ENCODE measurements at places on chromosomes 16 and 17. TPM values are rescaled to one million over a fixed set of nuclear protein-coding genes. Genes with fewer than 3 reads are reported as not detected.
A peak's percentile ranks its signal among the peaks of the same experiment; 100 is the strongest.

Gene TBX21
- not detected for total RNA-seq

Gene ALDOC
- total RNA-seq: 7.2 TPM

GRCh38 chr16:17386229-17386628 lies 84.5 kb downstream of the XYLT1 start:
- peaks cover under 1% of the 10 kb centered on the region for H3K4me1 ChIP-seq
- H3K27ac ChIP-seq: no peak overlapping the region
- DNase-seq: no peak
- H3K27me3 ChIP-seq: peaks cover 7% of the 10 kb centered on the region
- no peaks in the 10 kb centered on the region for H3K36me3 ChIP-seq

GRCh38 chr17:31425282-31426040 lies 34.0 kb downstream of the RAB11FIP4 start:
- H3K36me3 ChIP-seq: no peaks in the 10 kb centered on the region
- no peaks in the 10 kb centered on the region for H3K4me1 ChIP-seq
- no peaks in the 10 kb centered on the region for H3K27me3 ChIP-seq
- peak; percentile 13 for DNase-seq
- H3K4me3 ChIP-seq: no peak overlapping the region

Gene PERCC1
- not detected for total RNA-seq

GRCh38 chr16:53876811-53877210 lies 172.9 kb downstream of the FTO start:
- DNase-seq: no peak
- no peaks in the 10 kb centered on the region for H3K27me3 ChIP-seq
- H3K27ac ChIP-seq: no peak overlapping the region
- H3K4me3 ChIP-seq: no peak overlapping the region
- no peaks in the 10 kb centered on the region for H3K36me3 ChIP-seq
- H3K4me1 ChIP-seq: no peaks in the 10 kb centered on the region

DNA sequence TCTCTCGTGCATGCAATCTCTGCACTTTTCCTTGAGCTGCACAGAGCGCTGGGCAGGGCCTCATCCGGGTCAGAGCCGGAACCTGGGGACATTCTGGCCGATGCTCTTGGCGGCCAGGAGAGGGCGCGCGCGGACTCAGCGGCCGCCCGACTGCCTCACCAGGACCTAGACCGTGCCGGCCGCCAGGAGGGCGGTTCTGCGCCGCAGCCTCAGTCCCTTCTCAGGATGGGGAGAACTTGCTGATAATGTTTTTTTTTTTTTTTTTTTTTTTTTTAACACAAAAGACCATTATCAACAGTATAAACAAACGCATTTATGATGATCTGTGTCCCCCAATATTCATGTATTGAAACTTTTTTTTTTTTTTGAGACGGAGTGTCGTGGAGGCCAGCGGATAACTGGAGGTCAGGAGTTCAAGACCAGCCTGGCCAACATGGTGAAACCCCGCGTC lies 8.1 kb upstream of the FLYWCH2 start:
- H3K27me3 ChIP-seq: no peaks in the 10 kb centered on the region
- no peak overlapping the region for H3K27ac ChIP-seq
- no peaks in the 10 kb centered on the region for H3K4me1 ChIP-seq
- no peak overlapping the region for H3K4me3 ChIP-seq
- H3K36me3 ChIP-seq: no peaks in the 10 kb centered on the region

Gene ITGA2B
- 0.48 TPM for total RNA-seq

DNA sequence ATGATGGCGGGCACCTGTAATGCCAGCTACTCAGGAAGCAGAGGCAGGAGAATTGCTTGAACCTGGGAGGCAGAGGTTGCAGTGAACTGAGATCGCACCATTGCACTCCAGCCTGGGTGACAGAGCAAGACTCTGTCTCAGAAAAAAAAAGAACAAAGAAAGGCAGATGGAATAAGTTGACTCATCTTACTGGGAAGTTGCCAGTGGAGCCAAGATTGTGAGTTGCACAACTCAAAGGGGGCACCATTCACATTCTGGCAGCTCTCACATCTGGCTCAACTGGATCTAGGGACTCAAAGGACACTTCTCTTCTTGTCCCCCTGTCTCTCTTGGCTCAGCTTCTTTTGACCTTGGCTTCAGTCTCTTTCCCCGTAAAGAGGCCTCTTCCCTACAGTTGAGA lies 53.7 kb upstream of the ETV4 start:
- no peaks in the 10 kb centered on the region for H3K4me1 ChIP-seq
- H3K4me3 ChIP-seq: no peak overlapping the region
- DNase-seq: peak; percentile 12
- H3K27me3 ChIP-seq: no peaks in the 10 kb centered on the region
- H3K27ac ChIP-seq: no peak overlapping the region

DNA sequence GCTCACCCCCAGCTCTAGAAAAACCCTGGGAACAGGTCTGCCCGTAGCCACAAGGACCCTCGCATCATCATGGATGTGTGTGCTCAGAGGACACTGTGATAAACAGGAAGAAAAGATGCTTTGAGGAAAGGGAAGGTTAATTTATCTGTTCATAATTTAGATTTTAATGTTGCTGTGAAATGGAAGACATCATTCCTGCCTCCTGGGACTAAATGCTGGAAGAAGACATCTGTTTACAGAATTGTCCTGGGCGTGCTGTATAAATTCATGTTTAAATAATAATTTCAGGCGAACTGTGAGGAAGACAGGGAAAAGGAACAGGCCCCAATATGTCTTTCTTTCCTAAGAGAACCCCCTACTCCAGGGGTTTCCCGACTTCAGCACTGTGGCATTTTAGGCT lies 112.6 kb downstream of the SHISA6 start:
- no peaks in the 10 kb centered on the region for H3K4me1 ChIP-seq
- H3K36me3 ChIP-seq: no peaks in the 10 kb centered on the region
- no peak overlapping the region for H3K4me3 ChIP-seq
- H3K27me3 ChIP-seq: no peaks in the 10 kb centered on the region
- no peak for DNase-seq
- H3K27ac ChIP-seq: no peak overlapping the region

Gene SLC5A10
- not detected for total RNA-seq

Gene TRIM25
- 98.4 TPM for total RNA-seq

- H3K36me3 ChIP-seq: no peaks in the 10 kb centered on the region
- no peak for DNase-seq
- no peak overlapping the region for H3K27ac ChIP-seq
- H3K27me3 ChIP-seq: peaks cover 10% of the 10 kb centered on the region
- no peaks in the 10 kb centered on the region for H3K4me1 ChIP-seq
- no peak overlapping the region for H3K4me3 ChIP-seq
Observed at GRCh38 chr17:32318071-32318470, 23.9 kb downstream of the C17orf75 start.

Gene NDUFB10
- 124 TPM for total RNA-seq

- no peak for DNase-seq
- no peaks in the 10 kb centered on the region for H3K36me3 ChIP-seq
- no peaks in the 10 kb centered on the region for H3K27me3 ChIP-seq
- H3K27ac ChIP-seq: no peak overlapping the region
Observed at GRCh38 chr16:79271583-79271982, 329.0 kb downstream of the MAF start.

Gene NATD1
- total RNA-seq: 7.2 TPM

Gene KRTAP9-8
- total RNA-seq: not detected

DNA sequence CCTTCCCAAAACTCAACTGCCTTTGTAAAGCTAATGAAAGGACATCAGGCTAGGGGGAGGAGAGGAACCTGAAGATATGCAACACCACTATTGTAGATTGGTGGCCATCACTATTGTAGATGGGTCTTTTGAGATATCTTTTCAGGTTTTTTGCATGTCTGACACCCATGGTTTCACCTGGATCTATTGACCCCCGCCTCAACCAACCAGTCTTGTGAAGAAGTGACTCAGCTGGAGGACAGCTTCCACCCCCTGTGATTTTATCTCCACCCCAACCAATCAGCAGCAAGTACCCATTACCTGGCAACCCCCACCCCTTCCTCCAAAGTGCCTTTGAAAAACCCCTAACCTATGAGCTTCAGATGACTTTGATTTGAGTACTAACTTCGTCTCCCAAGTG lies 382.6 kb upstream of the GOT2 start:
- no peaks in the 10 kb centered on the region for H3K4me1 ChIP-seq
- no peak overlapping the region for H3K4me3 ChIP-seq
- H3K27ac ChIP-seq: no peak overlapping the region
- no peaks in the 10 kb centered on the region for H3K36me3 ChIP-seq

DNA sequence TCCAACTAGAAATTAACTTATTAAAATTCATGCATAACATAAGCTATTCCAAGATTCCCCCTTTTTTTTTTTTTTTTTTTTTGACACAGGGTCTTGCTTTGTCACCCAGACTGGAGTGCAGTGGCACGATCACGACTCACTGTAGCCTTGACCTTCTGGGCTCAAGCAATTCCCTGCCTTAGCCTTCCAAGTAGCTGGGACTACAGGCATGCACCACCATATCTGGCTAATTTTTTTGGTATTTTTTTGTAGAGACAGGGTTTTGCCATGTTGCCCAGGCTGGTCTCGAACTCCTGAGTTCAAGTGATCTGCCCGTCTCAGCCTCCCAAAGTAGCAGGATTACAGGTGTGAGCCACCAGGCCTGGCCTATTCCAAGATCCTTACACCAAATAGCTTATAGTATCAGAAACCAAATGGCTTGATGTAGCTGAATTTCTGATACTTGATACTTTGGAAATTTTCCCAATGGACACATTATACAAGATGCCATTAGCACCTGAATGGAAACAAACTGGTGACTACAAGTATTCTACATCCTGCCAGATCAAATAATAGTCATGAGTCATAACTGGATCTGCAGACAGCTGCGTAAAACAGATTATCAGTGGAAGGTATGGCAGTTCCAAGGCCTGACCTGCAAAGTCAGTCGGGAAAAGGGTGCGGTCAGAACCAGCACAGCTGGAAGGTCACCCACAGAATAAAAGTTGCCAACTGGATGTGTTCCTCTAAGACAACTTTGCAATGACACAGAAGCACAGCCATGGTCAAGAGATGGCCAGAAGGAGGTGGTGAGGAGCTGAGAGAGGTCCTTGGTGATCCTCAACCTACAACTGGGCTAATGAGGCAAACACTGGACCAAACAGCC lies 14.5 kb downstream of the TUBG1 start:
- H3K4me1 ChIP-seq: peaks cover 7% of the 10 kb centered on the region
- peak; percentile 57 for DNase-seq
- no peak overlapping the region for H3K4me3 ChIP-seq
- no peaks in the 10 kb centered on the region for H3K36me3 ChIP-seq

- no peaks in the 10 kb centered on the region for H3K36me3 ChIP-seq
- peak; percentile 55 for DNase-seq
- H3K27ac ChIP-seq: peak overlapping the region; percentile 26
- H3K4me3 ChIP-seq: no peak overlapping the region
- peaks cover 55% of the 10 kb centered on the region for H3K4me1 ChIP-seq
- H3K27me3 ChIP-seq: no peaks in the 10 kb centered on the region
Observed at GRCh38 chr17:16283705-16284104, 66.7 kb downstream of the PIGL start.

GRCh38 chr16:85449885-85450245 lies 163.3 kb upstream of the GSE1 start:
- no peak overlapping the region for H3K27ac ChIP-seq
- DNase-seq: no peak
- H3K36me3 ChIP-seq: no peaks in the 10 kb centered on the region
- H3K4me3 ChIP-seq: no peak overlapping the region

GRCh38 chr17:38697061-38697820 lies 7.8 kb upstream of the MLLT6 start:
- no peak overlapping the region for H3K4me3 ChIP-seq
- no peaks in the 10 kb centered on the region for H3K36me3 ChIP-seq
- peaks cover 9% of the 10 kb centered on the region for H3K4me1 ChIP-seq
- H3K27ac ChIP-seq: no peak overlapping the region
- H3K27me3 ChIP-seq: peaks cover 2% of the 10 kb centered on the region

- DNase-seq: no peak
- H3K36me3 ChIP-seq: no peaks in the 10 kb centered on the region
- no peak overlapping the region for H3K4me3 ChIP-seq
- no peaks in the 10 kb centered on the region for H3K27me3 ChIP-seq
- peaks cover 13% of the 10 kb centered on the region for H3K4me1 ChIP-seq
Observed at GRCh38 chr17:68910251-68910705, 44.9 kb downstream of the ABCA8 start.

Data from endothelial cell of umbilical vein (primary cell).